ENCODE measurements at places on chromosomes 7 and 10. TPM values are rescaled to one million over a fixed set of nuclear protein-coding genes. Genes with fewer than 3 reads are reported as not detected.

The ZP3 gene
- total RNA-seq = 2.7 TPM

The DOCK1 gene
- 64.6 TPM for total RNA-seq

GRCh38 chr10:58326967-58327381, 7.8 kb upstream of the UBE2D1 start:
- no peak for DNase-seq

DNA sequence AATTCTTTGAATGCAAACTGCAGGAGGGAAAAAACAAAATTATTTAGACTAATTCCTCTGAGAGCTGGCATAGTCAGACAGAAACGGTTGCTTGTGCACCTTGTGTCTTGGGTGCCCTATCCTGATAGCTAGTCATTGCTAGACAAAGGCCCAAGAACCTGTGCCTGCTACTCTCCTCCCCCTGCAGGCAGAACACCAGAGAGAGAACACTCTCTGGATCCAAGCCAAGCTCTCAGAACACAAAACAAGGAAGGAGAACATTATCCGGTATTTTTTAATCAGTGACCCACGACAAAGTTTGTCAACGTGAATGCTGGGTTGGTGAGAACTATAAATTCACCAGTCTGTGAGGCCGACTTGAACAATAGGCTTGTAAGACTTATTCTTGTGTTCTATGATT, 18.8 kb upstream of the PPP1R9A start:
- DNase-seq = no peak

- DNase-seq = no peak
Observed at GRCh38 chr10:77943121-77943901, 16.8 kb upstream of the DLG5 start.

The CPVL gene
- 9.6 TPM for total RNA-seq

All from vagina (tissue), 2 donors.